Activated T-cell treated with anti-CD3 and anti-CD28 coated beads, Interleukin-2, amount 50 U/mL, for 1 hour (primary cell): ENCODE measurements at places on chromosomes 11 and 22.

GRCh38 chr11:86537541-86538222 lies 134.7 kb downstream of the ME3 start:
- no peak for DNase-seq

GRCh38 chr11:15157181-15157580 lies 42.5 kb downstream of the INSC start:
- no peak for DNase-seq

DNA sequence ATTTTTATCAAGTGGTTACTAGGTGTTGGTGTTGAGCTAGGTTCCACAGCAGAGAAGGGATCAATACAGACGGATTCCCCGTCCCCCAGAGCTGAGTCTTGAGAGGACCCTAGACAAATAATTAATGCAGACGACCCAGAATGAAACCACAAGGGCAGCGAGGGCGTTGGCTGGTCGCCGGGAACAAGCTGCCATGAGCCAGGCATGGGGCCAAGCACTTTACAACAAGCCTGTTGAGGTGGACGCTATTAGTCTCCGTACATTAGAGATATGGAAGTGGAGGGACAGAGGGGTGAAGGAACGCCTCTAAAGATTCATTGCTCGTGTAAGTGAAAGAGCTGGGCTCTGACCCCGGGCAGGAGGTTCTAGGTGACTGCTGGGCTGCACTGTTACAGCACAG lies 77.1 kb upstream of the EIF3D start:
- no peak for DNase-seq

- DNase-seq = no peak
Measured at GRCh38 chr11:3675971-3676370, 4.8 kb upstream of the CHRNA10 start.

- DNase-seq = no peak
Measured at GRCh38 chr11:44006917-44007361, 40.8 kb upstream of the ACCSL start.

DNA sequence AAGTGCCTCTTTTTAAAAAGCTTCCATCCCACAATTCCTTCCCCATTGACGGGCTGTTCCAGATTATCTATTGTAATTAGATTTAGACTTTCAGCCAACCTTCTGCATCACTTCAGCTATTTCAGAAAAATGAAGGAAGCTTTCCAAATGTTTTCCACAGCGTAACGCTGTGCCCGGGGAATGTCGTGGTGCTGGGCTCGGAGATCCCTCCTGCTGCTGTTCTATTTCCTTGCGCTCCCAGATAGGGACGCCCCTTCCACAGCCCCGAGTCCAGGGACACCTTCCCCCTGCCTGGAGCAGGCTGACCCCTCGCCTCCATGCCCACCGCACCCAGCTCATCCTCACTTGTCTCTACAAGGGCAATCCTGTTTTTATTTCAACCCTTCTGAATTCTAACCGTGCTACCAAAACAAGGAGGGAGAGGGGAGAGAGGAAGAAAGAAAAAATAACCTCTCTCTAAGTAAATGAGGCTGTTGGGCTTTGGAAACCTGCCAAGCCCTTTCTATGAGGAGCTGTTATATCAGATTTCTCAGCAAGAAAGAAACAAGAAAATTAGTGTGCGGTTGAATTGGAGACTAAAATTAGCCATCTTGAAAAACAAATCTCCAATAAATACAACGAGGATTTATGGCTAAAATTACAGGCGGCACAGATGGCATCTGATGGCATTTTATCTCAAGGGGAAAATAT lies 366.9 kb downstream of the BRD1 start:
- no peak for DNase-seq

DNA sequence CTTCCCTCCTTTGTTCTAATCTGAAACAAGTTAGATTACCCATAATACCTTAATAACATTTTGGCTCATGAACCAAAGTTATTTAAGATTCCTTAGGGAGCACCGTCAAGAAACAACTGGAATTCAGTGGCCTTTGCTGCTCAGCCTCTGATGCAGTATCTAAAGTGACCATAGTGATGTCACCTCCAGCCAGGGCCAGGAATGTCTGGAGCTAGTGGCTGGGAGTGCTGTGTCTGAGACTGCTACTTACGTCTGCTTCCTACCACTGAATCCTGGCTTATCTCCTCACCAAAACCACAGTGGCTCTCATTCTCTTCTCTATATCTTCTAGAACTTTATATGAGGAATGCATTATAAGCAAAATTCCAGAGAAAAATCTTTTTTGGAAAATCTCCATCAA lies 658.0 kb downstream of the DLG2 start:
- DNase-seq = no peak

- DNase-seq = no peak
Measured at GRCh38 chr22:31477329-31477728, 12.3 kb downstream of the EIF4ENIF1 start.

GRCh38 chr11:13841393-13841792 lies 121.1 kb upstream of the SPON1 start:
- no peak for DNase-seq
